Astrocyte of the spinal cord (primary cell): ENCODE measurements at places on chromosomes 5 and 9.

- DNase-seq, result no peak
Observed at GRCh38 chr9:17476401-17476800, 102.5 kb upstream of the SH3GL2 start.

DNA sequence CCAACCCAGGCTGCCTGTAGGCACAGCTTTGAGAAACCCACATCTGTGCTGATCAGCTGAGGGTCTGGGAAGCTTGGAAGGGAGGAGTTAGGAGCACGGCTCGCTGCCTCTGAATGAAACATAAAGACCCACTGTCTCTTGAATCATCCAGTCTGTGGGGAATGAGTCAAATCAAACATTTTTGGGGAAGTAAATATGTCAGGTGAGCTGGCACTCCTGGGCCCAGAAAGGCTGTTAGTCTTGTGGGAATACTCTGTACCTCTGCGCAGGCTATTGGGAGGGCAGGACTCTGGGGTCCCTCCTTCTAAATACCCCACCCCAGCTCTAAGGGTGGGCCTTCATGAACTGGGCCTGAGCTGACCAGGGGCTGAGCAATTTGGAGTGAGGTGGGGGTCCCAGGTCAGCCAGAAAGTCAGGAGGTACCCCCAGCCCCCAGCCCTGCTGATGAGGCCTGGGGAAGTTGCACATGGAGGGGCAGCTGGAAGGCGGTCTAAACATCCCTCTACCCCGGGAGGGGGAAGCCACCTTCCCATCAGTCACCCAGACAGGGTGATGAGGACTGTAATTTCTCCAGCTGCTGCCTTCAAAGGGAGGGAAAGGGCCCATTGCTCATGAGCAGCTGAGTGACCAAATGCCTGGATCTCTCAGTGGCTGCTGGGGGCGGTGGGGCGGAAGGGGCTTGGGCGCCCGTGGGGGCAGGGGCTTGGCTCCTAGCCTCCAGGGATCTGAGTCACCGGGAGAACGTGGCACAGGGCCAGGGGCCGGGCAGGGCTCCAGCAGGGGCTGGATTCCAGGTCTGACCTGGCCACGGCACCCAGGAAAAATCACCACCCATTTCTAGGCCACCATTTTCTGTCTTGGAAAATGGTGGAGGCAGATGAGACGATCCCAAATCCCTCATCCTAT lies 10.8 kb downstream of the FIBCD1 start:
- peak; percentile 66 for DNase-seq

DNA sequence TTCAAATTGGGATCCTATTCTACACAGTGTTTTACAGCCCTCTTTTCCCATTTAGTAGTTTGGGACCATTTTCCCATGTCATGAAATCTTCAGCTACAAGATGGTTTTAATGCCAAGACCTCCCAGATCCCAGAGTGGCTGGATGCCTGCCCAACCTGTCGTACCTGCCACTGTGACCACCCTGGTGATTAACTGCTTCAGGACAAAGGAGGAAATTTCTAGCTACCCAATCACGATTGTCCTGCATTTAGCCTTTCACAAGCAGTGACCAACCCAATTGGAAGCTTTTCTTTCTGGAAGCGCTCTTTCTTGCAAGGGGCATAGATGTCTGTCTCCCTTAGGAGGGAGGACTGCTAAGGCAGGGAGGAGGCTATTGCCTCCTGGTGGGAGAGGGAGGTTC lies 13.8 kb downstream of the IL9 start:
- DNase-seq, result no peak

GRCh38 chr5:122738088-122738487 lies 36.8 kb upstream of the SNX2 start:
- DNase-seq, result no peak

- DNase-seq, result peak; percentile 81
Observed at GRCh38 chr9:23117616-23118015, 671.0 kb downstream of the DMRTA1 start.

DNA sequence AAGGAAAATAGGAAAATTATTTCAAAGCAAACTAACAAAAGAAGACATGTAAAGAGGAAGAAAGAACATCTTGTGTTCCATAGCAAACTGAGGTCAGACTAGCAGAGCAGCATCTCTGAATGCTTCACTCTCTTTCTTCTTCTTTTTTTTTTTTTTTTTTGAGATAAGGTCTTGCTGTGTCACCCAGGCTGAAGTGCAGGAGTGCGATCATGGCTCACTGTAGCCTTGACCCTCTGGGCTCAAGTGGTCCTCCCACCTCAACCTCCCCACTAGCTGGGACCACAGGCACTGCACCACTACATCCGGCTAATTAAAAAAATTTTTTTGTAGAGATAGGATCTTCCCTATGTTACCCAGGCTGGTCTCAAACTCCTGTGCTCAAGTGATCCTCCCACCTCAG lies 36.6 kb downstream of the MELK start:
- no peak for DNase-seq

DNA sequence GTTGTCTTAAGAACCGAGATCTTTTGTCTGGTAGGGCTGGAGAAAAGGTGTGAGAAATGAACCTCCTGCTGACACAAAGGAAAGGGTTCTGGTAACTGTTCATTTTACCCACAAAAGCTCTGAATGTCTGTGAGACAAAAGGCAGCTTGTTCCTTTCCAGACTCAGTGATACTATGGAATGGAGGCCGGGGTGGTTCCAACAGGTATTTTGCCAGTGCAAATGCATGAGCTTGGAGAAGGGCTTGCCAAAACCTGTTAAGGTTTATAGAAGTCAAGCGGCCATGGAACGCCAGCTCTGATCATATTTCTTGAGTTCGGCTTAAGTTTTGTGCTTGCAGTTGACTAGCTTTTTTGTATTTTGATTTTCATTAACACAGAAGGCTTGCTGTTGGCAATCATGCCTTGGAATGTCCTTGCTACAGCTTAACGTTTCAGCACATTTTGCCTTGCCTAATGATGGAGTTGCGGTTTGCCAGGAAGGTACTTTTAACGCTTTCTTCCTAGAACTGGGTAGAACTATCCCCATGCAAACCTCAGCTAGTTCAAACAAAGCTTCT lies 328.6 kb downstream of the PIK3R1 start:
- no peak for DNase-seq

DNA sequence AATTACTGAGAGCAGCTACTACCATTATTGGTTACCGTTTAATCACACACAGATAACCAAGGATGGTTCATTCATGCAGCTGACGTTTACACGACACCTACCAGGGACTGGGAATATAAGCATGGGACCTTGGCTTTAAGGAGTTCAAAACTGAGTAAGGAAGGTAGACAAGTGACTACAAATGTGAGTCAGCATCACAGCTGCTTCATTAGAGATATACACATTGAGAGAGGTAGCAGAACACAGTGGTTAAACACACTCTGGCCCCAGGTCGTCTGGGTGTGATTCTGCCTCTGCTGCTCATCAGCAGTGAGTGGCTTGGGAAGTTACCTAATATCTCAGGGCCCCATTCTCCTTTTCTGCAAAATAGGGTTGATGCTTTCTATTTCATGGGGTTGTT lies 268.6 kb downstream of the NR3C1 start:
- no peak for DNase-seq

DNA sequence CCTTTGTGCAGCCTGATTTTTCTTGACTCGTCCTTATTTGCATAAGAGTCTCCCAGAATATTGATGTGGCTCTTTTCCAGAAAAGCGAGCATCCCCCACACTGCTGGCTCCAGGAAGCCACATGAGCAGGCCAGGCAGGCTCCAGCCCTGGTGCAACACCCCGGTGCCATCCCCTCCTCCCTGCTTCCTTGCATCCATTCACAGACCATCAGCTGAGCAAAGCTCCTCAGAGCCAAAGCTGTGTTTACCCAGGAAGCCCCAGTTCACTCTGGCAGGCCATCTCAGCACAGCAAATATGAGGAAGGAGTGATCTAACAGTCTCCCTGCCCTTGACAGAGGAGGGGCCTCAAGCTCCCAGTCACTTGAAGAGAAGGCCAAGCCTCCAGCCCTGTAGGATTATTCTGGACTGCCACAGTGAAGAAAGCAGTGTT lies 34.4 kb downstream of the INSYN2B start:
- peak; percentile 89 for DNase-seq

DNA sequence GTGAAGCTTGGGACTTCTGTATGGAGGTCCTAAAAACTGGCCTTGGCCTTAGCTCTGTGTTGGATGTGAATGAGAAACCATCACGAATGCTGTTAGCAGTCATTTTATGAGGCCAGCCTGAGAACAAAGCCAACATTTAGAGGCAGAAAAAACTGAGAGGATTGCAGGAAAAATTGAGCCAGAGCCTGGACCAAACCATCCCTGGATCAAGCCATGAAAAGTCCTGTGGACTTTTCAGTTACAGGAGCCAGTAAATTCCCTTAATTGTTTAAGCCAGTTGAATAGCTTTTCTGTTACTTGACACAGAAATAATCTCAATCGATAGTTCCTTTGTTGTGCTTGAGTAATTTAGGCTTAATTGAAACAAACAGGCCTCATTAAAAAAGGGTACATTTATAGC lies 42.6 kb upstream of the SPATA31D4 start:
- DNase-seq, result no peak

DNA sequence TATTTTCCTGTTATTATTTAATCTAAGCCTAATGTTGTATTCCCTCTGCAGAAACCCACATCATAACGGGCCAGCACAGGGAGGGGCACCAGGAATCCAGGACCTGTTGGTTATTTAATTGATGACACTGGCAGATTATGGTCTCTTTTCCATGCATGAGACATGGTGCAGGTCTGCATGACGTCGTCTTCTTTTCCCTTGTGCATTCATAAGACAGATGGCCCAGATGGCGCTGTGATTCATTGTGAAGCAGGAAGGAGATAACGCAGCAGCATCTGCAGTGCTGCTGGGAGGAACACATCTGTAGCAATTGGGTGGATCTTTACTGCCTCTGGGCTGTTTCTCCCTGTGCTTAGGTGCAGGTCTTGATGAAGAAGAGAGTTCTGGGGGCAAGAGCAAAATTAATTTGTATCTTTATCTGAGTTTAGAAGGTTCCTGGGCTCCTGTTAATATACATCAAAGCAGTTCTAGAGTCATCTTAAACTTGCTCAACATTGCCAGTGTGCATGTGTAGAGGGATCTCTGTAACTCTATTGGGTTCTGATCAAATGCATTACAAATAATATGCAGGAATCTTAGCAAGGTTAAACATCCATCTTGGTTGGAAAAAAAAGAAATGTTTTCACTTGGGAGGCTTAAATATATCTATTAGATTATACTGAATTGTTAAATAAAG lies 176.1 kb downstream of the PCSK1 start:
- DNase-seq, result peak; percentile 69

DNA sequence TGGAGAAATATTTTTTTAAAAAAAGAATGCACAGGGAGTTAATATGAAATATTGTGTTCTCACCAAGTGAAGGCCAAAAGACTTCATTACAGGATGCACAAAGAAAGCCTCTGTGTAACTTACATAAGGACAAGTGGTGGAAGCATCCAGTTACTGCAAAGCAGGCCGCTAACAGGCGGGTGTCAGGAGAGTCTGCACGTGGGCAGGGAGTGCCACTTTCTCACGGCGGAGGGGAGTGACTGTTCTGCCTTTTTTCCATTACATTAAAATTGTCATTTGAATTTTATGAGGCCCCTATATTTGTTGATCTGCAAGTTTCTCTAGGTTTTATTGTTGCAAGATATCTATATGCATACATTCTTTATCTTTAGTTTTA lies 28.1 kb upstream of the SPATA31E1 start:
- no peak for DNase-seq

DNA sequence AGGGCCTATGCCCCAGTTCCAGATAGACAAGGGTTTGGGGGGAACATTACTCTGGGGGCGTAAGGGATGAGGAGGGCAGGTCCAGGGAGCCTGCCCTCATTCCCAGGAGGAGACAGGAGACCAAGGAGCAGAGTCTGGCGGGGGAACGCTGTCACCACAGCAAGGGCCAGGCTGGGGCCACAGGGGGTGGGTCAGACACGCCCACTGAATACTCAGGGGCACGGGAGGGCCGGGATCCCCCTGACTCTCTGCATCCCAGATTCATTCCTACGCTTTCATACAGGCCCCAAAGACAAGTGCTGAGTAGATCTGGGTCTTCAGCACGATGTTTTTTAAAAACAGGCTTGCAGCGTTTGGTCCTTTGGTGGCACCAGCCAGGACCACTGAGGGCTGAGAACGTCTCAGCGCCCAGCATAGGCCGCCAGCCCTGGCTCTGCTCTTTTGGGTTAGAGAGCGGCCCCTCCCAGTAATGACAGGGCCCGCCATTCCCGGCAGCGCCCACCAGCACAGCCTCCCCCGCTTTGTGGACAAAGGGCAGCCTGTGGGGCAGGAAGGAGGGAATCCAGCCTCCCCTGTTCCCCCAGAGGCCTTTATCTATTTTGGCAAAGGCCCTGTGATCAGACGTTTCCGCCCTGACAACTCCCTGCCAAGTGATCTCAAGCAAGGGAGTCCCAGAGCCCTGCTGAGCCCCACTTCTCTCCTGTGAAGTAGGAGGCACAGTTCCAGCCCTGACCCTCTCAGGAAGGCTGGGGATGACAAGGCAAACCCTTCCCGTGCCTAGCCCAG lies 24.9 kb downstream of the NEK6 start:
- peak; percentile 77 for DNase-seq

DNA sequence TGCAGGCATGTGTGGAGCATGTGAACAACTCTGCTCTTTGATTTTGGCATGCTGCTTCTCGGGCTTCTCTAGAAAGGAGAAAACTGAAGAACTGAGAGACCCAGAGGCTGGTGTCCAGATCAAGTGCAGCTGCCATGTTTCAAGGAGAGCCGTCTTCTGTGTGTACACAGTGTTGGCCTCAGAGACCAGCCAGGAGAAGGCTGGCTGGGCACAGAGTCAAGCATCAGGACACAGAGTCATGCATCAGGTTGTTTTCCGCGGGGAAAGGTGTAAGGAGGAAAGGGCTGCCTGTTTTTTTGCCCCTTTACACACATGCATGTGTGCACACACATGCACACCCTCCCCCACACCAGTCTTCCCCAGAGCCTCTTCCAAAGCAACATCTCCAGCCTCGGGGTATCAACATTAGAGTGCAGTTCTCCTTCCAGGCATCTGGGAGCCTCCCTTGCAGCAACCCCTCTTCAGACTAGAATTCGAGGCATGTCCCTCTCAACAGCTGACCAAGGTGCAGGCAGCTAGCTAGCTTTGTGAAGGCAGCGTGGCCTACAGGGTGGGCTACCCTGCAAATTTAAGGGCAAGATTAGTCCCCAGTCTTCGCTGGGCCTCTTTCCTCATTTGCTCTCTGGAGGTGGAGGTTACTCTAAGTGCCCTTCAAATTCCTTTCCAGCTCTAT lies 180.9 kb downstream of the AOPEP start:
- no peak for DNase-seq

GRCh38 chr5:2200261-2200950 lies 317.7 kb upstream of the IRX4 start:
- DNase-seq, result no peak

DNA sequence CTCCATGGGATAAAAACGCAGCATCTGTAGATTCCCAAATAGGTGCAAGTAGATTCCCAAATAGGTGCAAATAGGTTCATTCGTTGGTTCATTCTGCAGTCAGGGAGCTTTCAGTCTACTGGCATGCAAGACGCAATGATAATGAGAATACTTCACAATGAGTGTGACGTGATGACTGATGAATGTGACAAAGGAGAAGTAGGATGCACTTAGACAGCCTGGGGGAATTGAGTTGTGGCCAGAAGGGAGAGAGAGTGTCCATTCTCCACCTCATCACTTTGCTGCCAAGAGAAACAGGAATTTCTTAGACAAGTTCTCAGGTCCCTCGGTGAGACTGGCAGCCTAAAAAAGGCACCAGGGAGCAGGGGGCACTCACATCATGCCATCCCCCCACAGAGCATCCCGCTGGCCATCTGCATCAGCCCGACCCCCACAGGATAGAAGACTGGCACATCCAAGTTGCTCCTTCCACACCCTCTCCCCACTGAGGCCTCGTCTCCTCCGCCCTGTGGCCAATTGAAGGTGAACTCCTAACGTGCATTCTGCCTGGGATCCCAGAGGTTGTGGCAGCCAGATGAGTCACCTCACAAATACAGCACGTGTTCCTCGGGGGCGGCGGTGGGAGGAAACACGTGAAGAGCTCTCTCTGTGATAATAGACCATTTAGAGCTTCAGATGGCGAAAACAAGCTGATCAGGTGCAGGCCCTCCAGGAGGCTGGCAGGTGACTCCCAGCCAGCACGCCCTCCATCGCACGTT lies 19.9 kb upstream of the KCNIP1 start:
- peak; percentile 23 for DNase-seq
